Occipital lobe (tissue), 3 donors: ENCODE measurements at places on chromosomes 6 and 20.

DNA sequence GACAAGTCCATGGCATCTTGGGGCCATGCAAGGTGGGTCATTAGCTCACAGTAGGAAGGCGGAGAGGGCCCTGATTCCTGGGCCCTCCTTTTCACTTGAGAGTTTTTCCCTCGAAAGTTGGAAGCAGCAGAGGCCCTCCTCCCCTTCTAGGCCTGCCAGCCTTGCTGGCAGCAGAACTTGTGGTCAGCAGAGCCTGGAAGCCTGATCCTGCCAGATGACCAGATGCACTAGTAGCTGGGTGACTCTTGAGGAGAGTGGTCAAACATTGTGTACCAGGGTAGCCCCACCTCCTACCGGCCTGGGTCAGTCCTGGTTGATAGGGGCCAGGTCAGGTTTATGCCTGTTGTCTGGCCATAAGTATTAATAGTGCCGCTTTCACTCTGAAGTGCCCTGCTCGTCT lies 3.8 kb upstream of the HMGA1 start:
- DNase-seq = no peak

- no peak for DNase-seq
Measured at GRCh38 chr6:90676516-90677300, 89.8 kb upstream of the MAP3K7 start.

DNA sequence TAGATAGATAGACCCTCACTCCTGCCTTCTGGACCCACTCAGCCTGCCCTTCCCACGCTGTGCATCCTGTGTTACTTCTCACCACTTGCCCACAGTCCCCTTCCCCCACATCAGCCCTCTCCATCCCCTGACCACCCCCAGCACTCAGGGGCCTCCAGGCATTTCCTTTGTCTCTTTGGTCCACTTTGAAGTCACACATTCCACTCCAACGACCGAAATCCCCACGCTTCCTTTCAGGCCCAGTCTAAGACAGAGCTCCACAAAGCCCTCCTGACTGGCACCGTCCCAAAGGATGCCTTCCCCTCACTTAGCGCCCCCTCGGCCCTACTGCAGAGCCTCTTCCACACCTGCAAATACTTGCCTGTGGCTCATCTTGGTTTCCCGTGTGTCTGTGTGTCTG lies 83.8 kb downstream of the FOXF2 start:
- DNase-seq = no peak

DNA sequence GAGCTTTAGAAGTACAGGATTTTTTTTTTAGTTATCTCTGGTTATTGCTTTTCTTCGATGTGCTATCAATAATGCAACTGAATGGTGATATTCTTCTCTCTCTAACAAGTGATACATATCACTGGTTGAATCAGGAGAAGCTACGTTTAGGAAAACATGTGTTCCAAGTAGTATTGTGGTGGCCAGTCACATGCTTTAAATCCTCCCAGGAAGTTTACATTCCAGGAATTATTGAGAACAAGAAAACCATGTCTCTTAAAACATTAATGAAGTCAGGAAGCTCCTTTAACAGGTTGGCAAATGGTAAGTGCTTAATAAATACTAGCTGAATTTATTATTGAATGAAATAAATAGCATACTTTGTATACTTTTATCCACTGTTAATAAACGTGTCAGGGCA lies 371.1 kb downstream of the BCKDHB start:
- no peak for DNase-seq
